ENCODE measurements at places on chromosomes 4 and X.
A peak's percentile ranks its signal among the peaks of the same experiment; 100 is the strongest.

DNA sequence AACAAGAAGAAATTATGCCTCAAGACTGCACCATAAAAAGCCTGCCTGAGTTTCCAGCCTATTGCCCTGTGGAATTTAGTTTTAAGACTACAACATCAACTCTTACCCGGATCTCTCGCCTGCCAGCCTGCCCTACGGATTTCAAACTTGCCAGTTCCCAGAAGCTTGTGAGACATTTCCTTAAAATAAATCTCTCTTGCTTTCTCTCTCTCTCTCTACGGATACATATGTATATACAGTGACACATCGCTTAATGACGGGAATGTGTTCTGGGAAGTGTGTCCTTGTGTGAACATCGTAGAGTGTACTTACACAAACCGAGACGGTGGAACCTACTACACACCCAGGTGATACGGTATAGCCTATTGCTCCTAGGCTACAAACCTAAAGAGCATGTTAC is 79.5 kb downstream of the CLNK start:
- DNase-seq = no peak

GRCh38 chrX:119948381-119948780 is 4.8 kb upstream of the NKAP start:
- no peak for DNase-seq

DNA sequence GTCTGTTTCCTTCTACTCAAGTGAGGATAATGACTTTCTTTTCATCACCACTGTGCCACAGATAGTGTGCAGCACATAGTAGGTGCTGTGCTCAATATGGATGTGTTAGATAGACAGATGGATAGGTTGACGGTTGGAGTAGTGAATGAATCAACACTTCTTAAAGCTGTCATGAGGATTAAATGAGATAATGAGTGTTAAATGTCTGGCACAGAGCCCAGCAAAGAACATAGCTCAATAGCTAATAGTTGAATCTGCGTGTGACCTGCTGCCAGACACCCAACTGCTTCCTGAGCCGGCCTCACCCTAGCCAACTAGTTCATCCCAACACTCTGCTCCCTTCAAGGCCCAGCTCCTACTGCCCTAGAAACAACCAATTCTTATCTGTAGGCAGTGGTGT is 67.7 kb upstream of the PJA1 start:
- peak; percentile 59 for DNase-seq

GRCh38 chr4:184836613-184837012 is 10.8 kb upstream of the ACSL1 start:
- DNase-seq = peak; percentile 58

DNA sequence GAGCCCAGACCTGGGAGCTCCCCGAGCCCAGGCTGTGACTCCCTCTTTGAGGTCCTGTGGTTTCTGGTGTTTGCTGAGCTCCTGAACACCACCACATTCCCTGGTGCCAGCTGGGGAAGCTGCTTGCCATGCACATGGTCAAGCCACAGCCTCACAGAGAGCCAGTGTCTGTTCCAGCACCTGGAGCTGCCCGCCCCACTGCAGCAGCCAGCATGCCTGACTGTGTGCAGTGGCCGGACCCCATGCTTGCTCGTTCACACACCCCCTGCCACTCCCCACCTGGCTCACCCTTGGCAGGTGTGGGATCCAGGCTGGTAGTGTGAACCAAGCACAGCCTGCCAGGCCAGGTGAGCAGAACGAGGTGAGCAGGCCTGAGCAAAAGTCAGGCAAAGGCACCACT is 95.6 kb upstream of the FAM9C start:
- no peak for DNase-seq

DNA sequence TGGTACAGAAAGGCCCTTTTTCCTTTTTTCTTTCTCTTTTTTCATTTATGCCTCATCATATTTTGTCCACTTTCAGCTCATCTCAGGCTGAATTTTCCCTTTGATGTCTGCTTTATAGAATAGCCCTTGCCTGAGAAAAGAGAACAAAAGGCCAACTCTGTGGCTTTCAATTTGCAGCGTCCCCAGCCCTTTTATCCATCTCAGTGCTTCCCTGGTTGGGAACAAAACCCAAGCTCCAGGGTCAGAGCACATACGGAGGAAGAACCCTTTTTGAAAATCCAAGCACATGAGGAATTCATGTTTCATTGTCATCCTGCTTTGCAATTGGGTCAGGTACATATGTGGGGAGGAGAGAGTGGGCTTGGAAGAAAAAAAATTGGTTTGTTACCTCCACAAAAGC is 47.5 kb downstream of the TMEM164 start:
- no peak for DNase-seq

DNA sequence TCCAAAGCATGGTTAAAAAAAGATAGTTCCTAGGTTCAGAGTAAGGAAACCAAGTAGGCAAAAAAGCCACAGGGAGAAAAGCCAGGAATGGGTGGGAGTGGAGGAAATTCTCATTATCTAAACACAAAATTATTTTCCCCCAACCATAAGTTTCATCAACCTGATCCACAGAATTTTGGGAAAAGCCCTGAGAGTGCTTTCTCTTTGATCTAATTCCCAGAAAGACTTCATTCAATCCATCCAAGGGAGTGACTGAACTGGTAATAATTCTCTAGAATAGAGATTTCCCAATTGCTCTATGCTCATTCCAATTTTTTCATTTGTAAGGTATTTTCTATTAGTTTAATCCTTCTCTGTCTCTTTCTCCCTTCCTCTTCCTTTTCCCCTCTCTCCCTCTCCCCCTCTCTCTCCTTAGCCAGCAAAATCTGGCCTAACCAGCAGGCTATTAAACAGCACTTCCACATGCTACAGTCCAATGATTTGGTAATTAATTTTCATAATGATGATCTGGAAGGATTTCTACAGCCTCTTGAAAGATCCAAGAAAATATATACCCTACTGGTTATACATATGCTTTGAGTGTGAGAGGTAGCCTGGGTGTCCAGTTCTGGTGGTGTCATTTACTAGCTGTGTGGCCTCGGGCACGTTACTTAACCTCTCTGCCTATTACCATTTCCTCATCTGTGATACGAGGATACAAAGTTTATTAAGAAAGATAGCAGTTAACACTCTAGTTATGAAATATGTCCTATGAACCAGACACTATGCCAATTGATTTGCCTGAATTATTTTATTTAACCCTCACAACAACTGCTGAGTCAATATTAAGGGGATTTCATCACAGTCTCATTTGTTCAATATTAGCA is 251.5 kb upstream of the RASGEF1B start:
- DNase-seq = no peak

DNA sequence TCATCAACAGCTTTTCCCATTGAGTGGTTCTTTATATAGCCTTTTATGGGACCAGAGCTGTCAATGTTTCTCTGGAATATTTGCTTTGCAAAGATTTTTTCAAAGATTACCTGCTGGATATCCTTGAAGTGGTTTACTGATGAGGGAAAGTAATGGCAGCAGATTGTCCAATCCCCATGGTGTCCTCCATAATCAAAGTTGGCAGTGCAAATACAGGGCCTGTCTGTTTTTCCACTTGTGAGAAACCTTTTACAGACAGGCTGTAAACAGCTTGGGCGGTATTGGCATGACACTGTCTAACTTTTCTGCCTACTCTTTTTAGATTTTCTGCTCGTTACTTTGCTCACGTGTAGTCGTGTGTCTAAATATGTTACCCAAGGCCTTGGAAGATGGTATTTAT is 641.9 kb upstream of the NR3C2 start:
- no peak for DNase-seq

DNA sequence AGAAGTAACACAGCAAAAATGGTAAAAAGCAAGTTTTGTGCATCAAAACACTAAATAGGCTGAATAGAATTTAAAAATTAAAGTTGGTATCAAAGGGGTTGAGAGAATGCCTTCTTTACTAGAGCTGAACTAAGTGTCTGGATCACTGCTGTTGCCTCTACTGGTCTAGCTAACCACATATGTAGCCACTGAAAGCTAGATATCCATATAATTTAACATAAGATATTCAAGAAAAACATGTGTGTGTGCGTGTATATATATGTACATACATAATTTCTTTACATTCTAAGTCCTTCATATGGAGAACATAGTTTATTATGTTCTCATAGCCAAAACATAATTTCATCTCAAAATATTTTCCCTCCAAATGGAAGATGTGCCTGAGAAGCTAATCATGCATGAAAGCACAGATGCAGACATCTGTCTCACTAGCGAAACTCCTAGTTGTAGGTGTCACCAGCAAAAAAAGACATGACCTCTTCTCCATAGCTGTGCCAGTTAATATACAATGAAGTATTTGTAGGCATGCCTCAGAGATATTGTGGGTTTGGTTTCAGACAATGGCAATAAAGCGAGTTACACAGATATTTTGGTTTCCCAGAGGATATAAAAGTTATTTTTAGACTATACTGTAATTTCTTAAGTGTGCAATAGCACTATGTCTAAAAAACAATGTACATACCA is 47.3 kb downstream of the PDE5A start:
- no peak for DNase-seq

DNA sequence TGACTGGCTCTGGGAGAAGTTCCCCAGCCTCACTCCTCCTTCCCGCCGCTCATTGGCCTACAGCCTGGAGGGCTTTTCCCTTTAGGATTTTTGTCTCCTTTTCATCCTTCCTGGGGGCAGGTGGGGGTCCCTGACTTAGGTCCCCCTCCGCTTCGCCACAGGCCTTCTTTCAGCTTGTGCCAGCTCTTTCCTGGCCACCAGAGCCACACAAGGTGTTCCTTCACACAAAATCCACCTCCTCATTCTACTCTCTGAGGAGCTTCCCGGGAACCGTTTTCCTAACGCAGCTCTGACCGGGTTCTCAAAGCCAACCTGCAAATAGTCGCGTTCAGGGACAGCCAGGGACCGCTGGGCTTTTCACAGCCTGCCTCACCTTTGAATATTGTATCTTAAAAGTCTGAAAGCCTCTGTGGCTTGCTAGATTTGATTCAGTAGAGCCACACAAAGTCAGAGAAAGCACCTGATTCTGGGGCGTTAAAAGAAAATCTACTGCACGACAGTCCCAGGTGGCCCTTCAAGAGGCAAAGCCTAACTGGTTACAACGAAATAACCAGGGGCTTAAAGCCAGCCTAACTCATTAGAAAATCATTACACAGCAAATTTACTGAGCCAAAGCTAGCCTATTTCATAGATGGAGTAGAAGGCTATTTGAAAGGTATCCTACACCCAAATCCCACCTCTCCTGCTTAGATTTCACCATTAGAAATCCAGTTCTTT is 731 bp upstream of the GPC3 start:
- no peak for DNase-seq

DNA sequence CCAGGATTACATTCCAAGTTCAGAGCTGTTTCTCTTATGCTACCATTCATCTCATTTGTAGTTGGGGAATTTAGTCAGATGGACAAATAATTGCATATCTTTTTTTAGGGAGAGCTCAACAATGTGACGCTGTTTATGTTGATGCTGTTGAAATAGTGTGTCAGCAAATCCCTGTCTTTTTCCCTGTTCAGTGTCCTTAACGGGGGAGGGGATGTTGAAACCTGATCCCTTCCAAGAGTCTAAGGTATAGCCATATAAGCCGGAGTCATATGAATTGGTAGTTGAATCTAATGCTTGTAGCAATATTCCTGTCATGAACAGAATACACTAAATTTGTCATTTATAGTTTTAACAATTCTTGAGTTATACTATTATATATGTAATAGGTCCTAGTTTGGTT is 293.5 kb upstream of the FAT1 start:
- no peak for DNase-seq

DNA sequence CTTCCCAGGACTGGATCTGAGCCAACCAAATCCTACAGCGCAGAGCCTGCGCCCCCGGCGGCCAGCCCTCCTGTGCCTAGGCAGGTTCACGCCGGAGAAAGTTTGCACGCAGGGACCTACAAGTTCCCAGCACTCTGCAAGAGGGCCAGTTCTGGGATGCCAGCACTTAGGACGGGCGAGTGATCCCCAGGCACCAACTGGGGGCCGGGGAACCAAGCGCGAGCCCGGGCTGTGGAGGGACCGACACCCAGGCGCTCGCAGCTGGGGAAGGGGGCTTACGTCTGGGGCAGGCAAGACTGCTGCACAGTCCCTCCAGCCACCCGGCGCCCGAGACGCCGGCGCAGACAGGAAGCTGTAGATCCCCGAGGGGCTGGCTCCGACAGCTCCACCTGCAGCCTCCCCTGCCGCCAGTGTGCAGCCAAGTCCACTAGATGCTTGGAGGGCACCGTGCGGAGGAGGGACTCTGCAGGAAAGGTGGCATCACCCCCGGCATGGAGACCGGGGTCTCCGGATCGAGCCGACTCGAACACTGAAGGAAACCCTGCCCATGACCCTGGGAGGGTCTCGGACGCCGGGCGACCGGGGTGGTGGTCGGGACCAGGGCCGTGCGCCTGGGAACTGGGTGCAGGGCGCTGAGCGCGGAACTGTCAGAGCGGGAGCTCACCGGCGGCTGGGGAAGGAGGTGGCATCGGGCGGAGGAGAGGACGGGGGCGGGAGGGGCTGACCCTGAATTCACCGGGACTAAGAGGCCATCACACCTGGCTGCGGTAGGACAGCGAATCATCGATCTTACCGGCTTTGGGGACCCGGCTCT is 566 bp downstream of the CORIN start:
- DNase-seq = no peak

GRCh38 chr4:150569384-150569987 is 12.5 kb upstream of the MAB21L2 start:
- no peak for DNase-seq

DNA sequence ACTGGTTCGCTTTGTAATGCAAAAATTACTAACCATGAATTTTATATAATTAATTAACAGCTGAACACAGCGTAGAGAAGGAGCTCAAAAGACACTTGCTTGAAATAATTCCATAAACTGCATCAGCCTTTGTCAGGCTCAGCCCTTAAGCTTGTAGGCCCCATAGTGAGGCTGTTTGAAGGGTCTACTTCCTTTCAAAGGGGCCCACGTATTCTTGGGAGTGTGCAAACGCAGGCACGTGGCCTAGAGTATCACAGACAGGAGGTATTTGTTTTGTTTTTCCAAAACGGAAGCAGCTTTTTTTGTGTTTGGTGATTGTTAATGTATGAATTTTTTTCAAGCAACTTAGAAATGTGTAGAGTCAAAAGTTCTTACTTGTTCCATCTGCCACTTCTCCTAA is 25.6 kb upstream of the EGF start:
- DNase-seq = no peak

GRCh38 chrX:37652589-37653231 is 32.9 kb upstream of the XK start:
- no peak for DNase-seq

DNA sequence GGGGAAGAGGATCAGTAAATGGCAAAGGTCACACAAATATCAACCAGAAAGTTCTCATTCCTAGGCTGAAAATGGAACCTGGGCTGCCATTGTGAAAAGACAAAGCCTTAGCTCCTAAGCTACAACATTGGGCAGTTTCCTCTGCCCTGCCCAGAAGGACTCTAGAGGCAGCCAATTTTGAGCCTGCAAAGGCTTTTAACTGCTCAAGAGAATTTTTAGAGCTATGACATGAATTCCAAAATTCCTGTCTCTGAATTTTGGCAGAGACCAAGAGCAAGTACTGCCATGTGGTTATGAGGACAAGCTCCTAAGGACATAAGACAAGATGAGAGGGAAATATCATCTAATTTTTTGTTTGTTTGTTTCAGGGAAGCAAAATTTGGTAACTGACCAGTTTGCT is 29.6 kb upstream of the IGFBP7 start:
- DNase-seq = no peak

- DNase-seq = no peak
Measured at GRCh38 chr4:17152941-17153540, 254.6 kb upstream of the LDB2 start.

- peak; percentile 52 for DNase-seq
Measured at GRCh38 chr4:184396570-184397515, 77.5 kb downstream of the IRF2 start.

- no peak for DNase-seq
Measured at GRCh38 chr4:40656201-40656863, 26.7 kb upstream of the RBM47 start.

GRCh38 chr4:101823864-101824263 is 33.3 kb downstream of the BANK1 start:
- DNase-seq = no peak
